ENCODE measurements at places on chromosomes 1 and 21. TPM values are rescaled to one million over a fixed set of nuclear protein-coding genes. Genes with fewer than 3 reads are reported as not detected.

Gene VHLL
- not detected for polyA plus RNA-seq

Gene CLCA1
- polyA plus RNA-seq: 0.88 TPM

Gene AMY2B
- 6.6 TPM for polyA plus RNA-seq

Gene PODN
- 69.3 TPM for polyA plus RNA-seq

Gene RCC2
- polyA plus RNA-seq: 42.2 TPM

Gene YOD1
- 8.7 TPM for polyA plus RNA-seq

Gene PLPP3
- 82.0 TPM for polyA plus RNA-seq

Gene AMY1C
- 4.4 TPM for polyA plus RNA-seq

Gene NTRK1
- 4.7 TPM for polyA plus RNA-seq

Gene TCHHL1
- not detected for polyA plus RNA-seq

Gene TMEM183A
- 114 TPM for polyA plus RNA-seq

Gene NUP210L
- 77.2 TPM for polyA plus RNA-seq

Gene PEAR1
- polyA plus RNA-seq: 10.5 TPM

Gene CD1D
- 6.6 TPM for polyA plus RNA-seq

Gene FCRL2
- 0.36 TPM for polyA plus RNA-seq

Gene C4BPA
- 1.0 TPM for polyA plus RNA-seq

Gene DONSON
- polyA plus RNA-seq: 46.9 TPM

Gene FAM167B
- 1.6 TPM for polyA plus RNA-seq

Gene TNNI3K
- polyA plus RNA-seq: 6.8 TPM

Gene HAPLN2
- 1.5 TPM for polyA plus RNA-seq

Gene NLRP3
- 0.92 TPM for polyA plus RNA-seq

Gene ACTA1
- 136 TPM for polyA plus RNA-seq

Gene TGFB2
- polyA plus RNA-seq: 4.5 TPM

Gene PTGFR
- polyA plus RNA-seq: 2.9 TPM

Gene AMY1A
- 1.1 TPM for polyA plus RNA-seq

Gene LEFTY2
- 10.0 TPM for polyA plus RNA-seq

Gene TRIM67
- polyA plus RNA-seq: 0.26 TPM

Gene LAMC2
- 8.5 TPM for polyA plus RNA-seq

Gene EPHA10
- 64.2 TPM for polyA plus RNA-seq

Gene KRTAP13-2
- polyA plus RNA-seq: not detected

Gene CELA3B
- polyA plus RNA-seq: 0.34 TPM

Gene HTR1D
- polyA plus RNA-seq: 0.70 TPM

Gene KRTAP10-1
- not detected for polyA plus RNA-seq

Gene MTARC1
- polyA plus RNA-seq: 2.3 TPM

Gene FCAMR
- polyA plus RNA-seq: 0.41 TPM

Gene PACC1
- polyA plus RNA-seq: 15.9 TPM

Gene TNN
- 0.22 TPM for polyA plus RNA-seq

Gene CD1E
- polyA plus RNA-seq: 1.8 TPM

Gene CCDC17
- polyA plus RNA-seq: 4.4 TPM

Gene LENEP
- polyA plus RNA-seq: not detected

Gene PPIE
- polyA plus RNA-seq: 109 TPM

Gene NFASC
- polyA plus RNA-seq: 10.2 TPM

Gene CPT2
- polyA plus RNA-seq: 36.9 TPM

Gene LRRN2
- 16.7 TPM for polyA plus RNA-seq

Gene SEMA4A
- polyA plus RNA-seq: 7.7 TPM

Gene REG4
- 6.3 TPM for polyA plus RNA-seq

Gene RGSL1
- polyA plus RNA-seq: 37.1 TPM

Gene CCDC181
- polyA plus RNA-seq: 17.5 TPM

Gene CASQ2
- polyA plus RNA-seq: 8.6 TPM

Gene NBPF10
- polyA plus RNA-seq: 2.3 TPM

Gene PLCH2
- polyA plus RNA-seq: 2.7 TPM

Gene FTCD
- 49.2 TPM for polyA plus RNA-seq

Gene FNDC5
- 11.3 TPM for polyA plus RNA-seq

Measured in testis (tissue), 5 donors.